Coronary artery (tissue), 2 donors: ENCODE measurements at places on chromosomes 12 and 14.

DNA sequence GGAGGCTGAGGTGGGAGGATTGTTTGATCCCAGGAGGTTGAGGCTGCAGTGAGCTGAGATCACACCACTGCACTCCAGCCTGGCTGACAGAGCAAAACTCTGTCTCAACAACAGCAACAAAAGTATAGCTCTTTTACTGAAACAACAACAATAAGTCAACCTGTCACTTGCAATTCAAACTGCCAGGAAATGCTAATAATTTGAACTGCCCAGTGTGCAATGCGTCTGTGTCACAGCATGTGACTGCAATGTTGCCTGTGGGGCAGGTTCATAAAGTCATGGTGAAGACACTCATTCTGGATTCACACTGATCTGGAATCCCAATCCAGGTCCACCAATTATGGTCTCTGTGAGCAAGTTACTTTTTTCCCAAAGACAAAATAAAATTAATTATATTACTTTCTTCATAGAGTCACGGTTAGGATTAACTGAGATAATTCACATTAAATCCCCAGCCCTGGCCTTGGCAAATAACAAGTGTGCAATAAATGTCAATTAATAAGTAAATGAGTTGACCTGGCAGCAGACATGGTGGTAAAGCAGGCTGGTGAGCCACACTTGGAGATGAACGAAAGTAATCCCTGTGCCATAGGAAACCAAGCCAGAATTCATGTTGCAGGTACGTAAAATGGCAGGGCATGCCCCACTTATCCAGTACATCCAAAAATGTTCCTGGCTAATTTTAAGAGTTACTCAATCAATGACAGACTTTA lies 89.1 kb upstream of the CPSF6 start:
- no peak for DNase-seq

GRCh38 chr14:67423424-67423823 lies 11.5 kb upstream of the PLEK2 start:
- no peak for DNase-seq

- DNase-seq = no peak
Measured at GRCh38 chr14:91257328-91258010, 13.0 kb upstream of the GPR68 start.

DNA sequence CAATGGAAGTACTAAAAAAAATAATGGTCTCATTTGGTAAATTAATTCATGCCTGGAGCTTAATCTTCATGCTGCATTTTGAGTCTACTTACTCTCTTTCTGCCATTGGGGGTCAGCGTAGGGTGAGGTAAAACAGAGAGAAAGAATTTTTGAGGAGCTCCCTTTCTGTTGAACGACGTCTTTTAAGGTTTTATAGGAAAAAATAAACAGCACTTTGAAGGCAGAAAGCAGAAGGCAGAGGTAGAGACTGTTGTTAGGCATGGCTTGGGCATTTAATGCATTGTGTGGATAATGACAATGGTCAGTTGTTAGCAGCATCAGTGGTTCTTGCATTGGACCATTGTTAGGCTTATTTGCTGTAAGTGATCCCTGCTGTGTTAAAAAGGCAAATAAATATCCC lies 557.2 kb upstream of the STXBP6 start:
- DNase-seq = no peak

DNA sequence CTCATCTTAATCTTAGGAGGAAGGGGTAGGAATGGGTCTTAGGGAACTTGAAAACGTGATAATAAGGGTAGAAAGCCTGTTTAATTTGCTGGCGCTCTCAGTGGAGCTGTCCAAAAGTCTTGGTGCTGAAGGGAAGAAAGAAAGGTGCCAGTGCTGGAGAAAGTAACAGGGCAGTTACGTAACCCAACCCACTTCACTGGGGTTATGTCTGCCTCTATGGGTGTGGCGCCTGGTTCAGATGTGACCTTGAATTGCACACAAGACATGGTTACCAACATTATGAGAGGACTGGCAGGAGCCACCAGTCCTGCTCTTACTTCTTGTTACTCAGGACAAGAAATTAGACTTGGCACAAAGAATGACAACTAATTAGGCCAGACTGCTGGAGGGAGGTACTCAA lies 18.6 kb upstream of the GPATCH2L start:
- DNase-seq = no peak

GRCh38 chr14:26984311-26985177 lies 386.7 kb upstream of the NOVA1 start:
- DNase-seq = no peak

DNA sequence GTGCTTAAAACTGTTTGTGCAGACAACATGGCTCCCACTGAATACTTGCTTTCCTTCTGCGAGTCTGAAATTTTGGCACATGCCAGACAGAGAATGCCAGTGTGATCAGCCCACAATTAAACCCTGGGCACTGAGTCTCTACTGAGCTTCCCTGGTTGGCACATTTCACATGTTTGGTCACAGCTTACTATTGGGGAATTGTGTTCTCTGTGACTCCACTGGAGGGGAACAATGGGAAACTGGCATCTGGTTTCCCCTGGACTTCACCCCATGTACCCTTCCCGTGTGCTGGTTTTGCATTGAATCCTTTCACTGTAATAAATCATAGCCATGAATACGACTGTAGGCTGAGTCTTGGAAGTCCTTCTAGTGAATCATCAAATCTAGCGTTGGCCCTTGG lies 64.9 kb downstream of the EFCAB11 start:
- DNase-seq = no peak

- no peak for DNase-seq
Measured at GRCh38 chr12:65924716-65925115, 100.4 kb downstream of the HMGA2 start.

- DNase-seq = no peak
Measured at GRCh38 chr14:33679025-33679424, 271.8 kb downstream of the EGLN3 start.

DNA sequence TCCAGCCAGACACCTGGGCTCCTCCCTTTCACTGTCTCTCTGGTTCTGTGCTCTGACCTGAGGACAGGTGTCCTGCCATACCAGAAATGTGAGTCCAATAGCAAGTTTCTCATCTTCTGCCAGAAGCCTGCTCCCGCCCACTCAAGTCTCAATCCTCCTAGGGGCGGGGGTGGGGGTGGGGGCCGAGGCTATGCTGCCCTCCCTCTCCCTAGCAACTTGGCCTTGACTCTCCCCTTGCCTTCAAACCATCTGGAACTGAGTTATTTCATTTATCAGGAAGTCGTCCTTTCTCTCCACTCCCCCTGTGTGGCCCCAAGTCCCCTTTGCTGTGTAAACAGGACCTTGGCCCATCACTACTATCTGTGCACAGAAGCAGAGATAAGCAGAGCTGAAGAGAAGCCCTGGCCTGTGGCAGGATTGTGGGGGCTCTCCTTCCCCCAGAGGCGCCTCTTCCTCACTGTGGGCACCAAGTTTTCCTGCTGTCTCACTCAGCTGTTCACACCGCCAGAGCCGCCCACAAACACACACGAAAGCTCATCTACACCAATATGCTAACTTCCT lies 117.1 kb downstream of the DPF3 start:
- DNase-seq = no peak

DNA sequence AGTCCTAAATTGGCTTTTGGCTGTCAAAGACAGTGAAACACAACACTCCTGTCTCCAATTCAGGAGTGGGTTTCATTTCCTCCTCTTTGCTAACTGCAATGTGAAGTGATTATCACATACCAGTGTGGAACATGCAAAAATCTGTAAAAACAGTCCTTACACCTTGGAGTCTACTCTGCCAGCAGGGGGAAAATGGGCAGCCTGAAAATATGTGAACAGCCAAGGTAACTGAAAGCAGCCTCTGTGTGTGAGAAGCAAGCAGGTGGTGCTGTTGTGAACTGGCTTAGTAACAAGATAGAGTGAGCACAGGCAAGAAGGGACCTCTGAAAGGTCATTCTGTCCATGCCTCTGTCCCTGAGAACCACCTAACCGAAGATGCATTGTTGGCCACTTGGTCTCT lies 6.0 kb downstream of the PRMT8 start:
- no peak for DNase-seq

DNA sequence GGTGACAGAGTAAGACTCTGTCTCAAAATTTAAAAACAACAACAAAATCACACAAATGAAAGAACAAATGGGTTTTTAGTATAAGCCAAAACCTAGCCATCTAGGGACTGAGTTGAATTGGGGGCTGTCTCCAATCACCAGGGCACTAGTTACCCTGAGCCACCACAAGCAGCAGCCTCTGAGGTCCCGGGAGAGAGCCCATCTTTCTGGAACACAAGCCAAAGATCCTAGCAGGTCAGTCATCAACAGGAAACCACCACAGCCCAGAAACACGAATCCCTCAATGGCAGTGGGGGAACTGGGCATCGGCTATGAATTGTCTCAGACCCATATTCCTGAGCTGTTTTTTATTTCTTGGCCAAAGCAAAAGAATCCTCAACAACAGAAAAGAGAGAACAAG lies 75.3 kb downstream of the KDM2B start:
- DNase-seq = no peak
